ENCODE measurements at places on chromosomes 2 and 18.

DNA sequence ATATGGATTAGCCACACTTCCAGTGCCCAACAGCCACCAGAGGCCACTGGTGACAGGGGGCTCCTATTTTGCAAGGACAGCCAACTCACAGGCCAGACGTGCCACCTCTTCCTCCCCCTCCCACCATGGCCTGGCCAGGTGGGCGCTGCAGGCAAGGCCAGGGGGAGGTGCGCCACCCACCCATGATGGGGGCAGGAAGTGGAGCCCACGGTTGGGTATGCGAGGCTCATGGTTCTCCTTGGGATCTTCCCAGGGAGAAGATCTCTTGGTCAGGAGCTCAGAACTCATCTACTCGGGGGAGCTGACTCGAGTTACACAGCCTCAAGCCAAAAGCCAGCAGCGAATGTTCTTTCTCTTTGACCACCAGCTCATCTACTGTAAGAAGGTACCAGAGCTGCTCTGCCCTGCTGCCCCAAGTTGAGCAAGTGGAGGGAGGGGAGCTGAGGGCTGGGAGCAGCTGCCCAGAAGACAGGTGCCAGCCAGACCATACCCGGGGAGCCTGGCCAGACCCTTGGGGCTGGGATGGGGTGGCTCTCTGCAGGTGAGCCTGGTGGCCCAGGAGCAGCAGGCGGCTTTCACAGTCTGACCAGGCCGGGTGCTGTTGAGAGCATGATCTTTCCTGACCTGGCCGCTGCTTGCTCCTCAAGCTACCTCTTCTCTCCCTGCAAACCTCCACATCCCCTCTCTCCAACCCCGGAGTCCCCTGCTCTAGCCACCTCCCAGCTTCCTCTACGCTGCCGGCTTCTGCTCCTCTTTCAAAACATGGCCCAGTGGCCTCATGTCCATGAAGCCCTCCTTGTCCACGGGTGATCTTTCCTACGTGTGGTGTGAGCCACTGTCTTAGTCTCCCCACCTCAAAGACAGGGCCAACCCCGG, 49.8 kb downstream of the FAM168B start:
- no peak for DNase-seq

DNA sequence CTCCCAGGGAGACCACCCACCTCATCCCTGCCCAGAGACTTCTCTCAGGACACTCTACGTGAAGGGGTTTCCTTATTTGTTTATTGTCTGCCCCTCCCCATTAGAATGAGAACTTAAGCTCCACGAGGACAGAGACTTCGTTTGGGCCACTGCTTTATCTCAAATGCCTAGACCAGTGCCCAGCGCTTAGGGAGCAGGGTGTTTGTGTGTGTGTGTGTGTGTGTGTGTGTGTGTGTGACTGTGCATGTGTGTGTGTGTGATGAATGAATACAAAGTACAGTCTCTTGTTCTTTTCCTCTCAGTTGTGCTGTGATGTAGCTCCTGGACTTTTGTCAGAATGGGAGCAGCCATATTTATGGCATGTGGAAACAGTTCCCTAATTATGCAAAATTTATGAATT, 34.4 kb upstream of the CABYR start:
- no peak for DNase-seq

GRCh38 chr2:73998933-73999332, 14.2 kb downstream of the TET3 start:
- DNase-seq: no peak

- DNase-seq: no peak
Measured at GRCh38 chr18:49648326-49648725, 86.5 kb downstream of the LIPG start.

GRCh38 chr2:17792515-17792914, 23.7 kb upstream of the MSGN1 start:
- DNase-seq: no peak

DNA sequence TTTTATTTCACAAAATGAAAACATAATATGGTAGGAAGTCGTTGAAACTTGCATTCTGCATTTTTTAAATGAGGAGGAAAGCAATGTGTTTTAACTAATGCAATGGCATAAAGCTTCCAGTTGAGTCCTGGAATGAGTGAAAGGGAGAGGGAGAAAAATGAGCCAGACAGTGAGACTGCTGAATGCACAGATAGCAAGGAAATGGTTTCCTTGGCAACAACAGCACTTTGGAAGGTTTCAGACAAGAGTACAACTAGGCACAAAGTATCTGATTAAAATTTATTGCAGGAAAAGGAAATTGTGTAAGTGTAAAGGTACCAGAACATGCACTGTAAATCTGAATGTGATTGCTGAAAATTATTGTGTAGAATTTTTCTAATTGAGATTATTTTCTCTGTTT, 320.1 kb upstream of the KYNU start:
- no peak for DNase-seq

DNA sequence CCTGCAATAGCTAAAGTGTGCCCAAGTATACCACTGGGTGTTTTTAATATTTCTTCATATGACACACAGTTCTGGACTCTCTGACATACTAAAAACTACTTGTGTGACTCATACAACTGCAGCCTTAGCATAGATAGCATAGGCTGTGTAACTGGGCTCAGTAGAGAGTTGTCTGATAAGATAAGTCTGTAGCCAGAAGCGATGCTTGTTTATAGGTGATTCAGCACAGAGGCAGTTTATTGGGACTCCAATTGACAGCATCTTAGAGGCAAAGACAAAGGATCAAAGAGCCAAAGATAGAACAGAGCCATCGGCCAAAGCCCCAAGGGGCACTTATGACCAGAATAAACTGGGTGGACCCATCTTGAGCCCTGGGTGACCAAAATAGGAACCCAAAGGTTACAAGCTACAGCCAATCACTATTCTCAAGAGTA, 42.3 kb downstream of the AAK1 start:
- DNase-seq: no peak

GRCh38 chr2:240146141-240146561, 5.7 kb upstream of the OTOS start:
- no peak for DNase-seq

Measured in stimulated activated CD4-positive, alpha-beta T cell treated with anti-CD3 and anti-CD28 coated beads, TNF-alpha, amount 100 ng/mL, for 1 hour (primary cell).